ENCODE measurements at places on chromosomes 6 and 20. TPM values are rescaled to one million over a fixed set of nuclear protein-coding genes. Genes with fewer than 3 reads are reported as not detected.

STX11 gene
- total RNA-seq, result 2.7 TPM

GINS1 gene
- total RNA-seq, result 36.8 TPM

TENT5A gene
- total RNA-seq, result 1.0 TPM

TREML2 gene
- total RNA-seq, result not detected

GRM1 gene
- 0.02 TPM for total RNA-seq

SOX4 gene
- total RNA-seq, result 9.8 TPM

RBPJL gene
- not detected for total RNA-seq

EDN3 gene
- total RNA-seq, result 3.0 TPM

SNAI1 gene
- 11.1 TPM for total RNA-seq

RALY gene
- total RNA-seq, result 133 TPM

CCN2 gene
- 197 TPM for total RNA-seq

MEP1A gene
- total RNA-seq, result not detected

DEFB124 gene
- 0.38 TPM for total RNA-seq

PRL gene
- not detected for total RNA-seq

PDE10A gene
- total RNA-seq, result 27.3 TPM

LIME1 gene
- 8.0 TPM for total RNA-seq

HLA-DQA1 gene
- not detected for total RNA-seq

PLA2G7 gene
- 0.06 TPM for total RNA-seq

KCNG1 gene
- 26.5 TPM for total RNA-seq

SLC22A2 gene
- 0.05 TPM for total RNA-seq

BCL2L1 gene
- total RNA-seq, result 289 TPM

TP53RK gene
- total RNA-seq, result 12.7 TPM

All from A549 treated with Hydrocortisone at 1 μM for 4 hours (cell line).